ENCODE measurements at places on chromosomes 4 and X.

- DNase-seq: no peak
These were observed 2.2 kb downstream of the FBXO8 start for GRCh38 chr4:174281182-174281737.

DNA sequence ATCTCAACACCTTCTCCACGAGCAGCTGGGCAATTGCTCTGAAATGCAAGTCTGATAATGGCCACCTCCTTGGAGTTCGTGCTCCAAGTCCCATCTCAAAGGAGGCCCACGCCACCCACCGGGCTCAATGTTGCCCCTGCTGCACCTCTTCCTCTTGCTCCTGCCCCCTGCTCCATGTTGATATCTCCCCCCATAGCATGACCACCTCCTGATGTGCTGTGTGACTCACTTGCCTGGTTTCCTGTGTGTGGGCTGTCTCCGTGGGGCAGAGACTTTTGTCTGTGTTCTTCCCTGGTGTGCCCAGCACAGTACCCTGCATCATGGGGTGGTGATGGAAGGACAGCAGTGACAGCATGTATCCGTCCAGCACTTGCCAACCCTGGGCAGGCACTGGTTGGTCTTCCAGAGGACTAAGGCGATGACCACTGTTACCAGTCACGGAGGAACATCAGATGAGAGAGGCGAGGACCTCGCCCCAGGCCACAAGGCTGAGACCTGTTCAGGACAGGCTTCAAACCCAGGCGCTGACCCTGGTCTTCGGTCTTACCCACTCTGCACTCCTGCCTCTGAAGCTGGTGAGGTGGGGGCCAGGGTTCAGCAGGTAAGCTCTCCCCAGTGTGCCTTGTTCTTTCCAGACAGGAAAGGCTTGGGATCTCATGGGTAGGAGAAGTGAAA is 104.6 kb upstream of the LRPAP1 start:
- DNase-seq: no peak

DNA sequence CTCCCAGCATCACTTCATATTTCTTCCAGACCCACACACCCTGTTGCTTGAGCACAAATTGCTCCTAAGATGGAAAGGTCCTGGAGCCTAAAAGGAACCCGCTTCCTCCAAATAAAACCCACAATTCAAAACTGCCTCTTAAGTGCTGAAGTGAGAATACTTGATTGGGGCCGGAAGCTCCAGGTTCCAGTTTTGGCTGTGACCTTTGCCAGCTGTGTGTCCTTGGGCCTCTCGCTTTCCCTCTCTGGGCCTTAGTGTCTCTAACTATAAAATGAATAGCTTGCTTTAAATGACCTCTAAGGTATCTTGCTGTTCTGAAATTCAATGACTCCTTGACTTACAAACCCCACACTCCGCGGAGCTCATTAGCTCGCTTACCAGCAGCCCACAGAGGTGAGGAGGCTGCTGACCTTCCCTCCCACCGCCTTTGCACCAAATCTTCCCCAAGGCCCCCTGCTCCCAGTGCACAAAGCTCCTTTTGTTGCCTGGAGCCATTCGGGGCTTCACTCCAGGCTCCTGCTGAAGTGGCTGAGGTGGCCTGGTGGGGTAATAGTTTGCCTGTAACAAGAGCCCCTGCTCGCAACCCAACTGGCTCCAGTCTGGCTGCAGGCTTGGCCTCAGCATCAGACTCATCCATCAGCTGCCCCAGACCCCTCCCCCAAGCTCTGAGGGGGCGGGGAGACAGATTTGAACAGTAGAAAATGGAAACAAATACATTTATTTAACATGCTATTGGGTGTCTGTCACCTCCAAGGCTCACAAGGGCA is 21.8 kb downstream of the STARD8 start:
- no peak for DNase-seq

DNA sequence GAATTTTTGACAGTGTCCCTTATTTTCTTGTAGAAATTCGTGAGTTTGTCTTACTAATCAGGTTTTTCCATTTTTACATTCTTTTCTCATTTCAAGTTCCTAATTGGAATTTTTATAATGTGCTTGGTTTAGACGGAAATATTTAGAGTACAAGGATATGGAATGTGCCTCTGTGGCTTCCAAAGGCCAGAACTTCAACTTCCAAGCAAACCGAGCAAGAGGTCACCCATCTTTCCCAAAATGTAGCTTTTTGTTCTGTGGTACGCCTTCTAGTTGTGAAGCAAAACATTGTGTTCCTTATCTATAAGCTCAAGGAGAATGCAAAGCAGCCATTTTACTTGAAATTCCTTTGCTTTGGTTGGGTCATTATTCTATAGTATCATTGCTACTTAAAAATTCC is 212.8 kb upstream of the PACRGL start:
- no peak for DNase-seq

DNA sequence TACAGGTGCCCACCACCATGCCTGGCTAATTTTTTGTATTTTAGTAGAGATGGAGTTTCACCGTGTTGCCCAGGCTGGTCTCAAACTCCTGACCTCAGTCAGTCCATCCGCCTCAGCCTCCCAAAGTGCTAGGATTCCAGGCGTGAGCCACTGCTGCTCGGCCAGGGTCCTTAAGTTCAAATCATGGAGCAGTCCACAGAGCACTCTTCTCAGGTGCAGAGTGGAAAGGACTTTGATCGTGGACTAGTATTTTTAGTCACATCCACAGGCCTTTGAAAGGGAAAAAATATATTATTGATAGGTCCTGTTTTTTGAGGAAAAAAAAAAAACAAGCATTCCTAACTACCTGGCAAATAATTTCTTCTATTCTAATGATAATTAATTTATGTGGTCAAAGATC is 31.2 kb downstream of the GAB1 start:
- no peak for DNase-seq

DNA sequence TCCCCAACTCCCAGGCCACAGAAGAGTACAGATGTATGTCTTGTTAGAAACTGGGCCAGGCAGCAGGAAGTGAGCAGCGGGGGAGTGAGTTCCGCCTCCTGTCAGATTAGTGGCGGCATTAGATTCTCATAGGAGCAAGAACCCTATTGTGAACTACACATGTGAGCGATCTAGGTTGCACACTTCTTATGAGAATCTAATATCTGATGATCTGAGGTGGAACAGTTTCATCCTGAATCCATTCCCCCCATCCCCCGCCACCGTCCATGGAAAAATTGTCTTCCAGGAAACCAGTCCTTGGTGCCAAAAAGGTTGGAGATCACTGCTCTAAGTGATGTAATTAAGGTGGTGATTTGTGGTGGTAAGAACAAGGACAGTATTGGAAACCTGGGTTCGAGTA is 24.5 kb upstream of the NEXMIF start:
- DNase-seq: no peak

GRCh38 chr4:119027811-119028210 is 107.8 kb upstream of the MYOZ2 start:
- no peak for DNase-seq

DNA sequence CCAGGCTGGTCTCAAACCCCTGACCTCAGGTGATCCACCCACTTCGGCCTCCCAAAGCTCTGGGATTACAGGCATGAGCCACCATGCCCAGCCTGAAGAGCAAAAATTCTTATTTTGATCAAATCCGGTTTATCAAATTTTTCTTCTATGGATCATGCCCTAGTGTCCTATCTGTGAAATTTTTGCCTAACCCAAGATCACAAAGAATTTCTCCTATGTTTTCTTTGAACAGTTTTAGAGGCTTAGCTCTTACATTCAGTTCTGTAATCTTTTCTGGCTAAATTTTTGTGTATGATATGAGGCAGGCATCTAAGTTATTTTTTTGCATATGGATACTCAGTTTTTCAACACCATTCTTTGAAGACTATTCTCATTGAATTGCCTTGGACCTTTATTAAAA is 27.4 kb downstream of the EDNRA start:
- no peak for DNase-seq

- DNase-seq: no peak
These were observed 2.5 kb upstream of the PPP2R2C start for GRCh38 chr4:6474705-6475457.

GRCh38 chr4:48974979-48975640 is 11.0 kb upstream of the CWH43 start:
- DNase-seq: no peak

GRCh38 chr4:77989968-77990367 is 67.2 kb upstream of the FRAS1 start:
- DNase-seq: no peak

- DNase-seq: peak; percentile 5
These were observed 8.2 kb upstream of the ZRSR2 start for GRCh38 chrX:15781961-15782699.

- DNase-seq: no peak
These were observed 309.5 kb downstream of the TMA16 start for GRCh38 chr4:163804001-163804400.

- DNase-seq: no peak
These were observed 41.5 kb downstream of the F11 start for GRCh38 chr4:186307497-186307896.

DNA sequence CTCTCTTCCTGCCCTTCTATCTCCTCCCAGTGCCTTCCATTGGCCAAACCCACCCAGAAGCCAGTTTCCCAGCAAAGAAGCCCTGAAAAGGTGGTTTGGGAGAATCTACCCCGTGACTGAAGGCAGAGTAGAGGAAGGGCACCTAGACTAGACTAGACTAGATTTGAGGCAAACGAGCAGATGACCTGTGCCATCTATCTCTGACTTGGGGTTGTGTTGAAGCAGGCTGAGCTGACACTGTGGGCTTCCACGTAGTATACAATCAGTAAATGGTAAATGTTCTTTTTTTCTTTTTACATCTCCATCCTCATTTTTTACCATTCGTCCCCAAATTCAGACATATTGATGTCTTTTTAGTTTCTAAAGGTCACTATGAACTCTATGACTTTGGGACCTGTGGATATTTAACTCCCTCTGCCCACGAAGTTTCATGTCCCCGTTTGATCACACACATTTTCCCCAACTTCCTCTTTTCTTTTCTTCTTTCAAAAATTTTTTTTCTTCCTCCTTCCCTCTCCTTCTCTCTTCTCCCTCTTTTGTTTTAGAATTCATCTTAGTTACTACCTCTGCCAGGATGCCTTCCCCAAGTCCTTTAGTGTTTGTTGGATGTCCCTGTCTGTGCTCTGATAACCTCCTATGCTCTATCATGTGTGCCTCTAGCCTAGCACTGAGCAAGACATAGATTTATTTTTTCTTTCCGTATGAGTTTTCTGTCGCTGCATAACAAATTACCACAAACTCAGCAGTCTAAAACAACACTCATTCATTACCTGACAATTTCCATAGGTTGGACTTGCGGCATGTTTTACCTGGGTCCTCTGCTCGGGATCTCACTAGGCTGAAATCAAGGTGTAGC is 6.2 kb upstream of the AFF1 start:
- no peak for DNase-seq

DNA sequence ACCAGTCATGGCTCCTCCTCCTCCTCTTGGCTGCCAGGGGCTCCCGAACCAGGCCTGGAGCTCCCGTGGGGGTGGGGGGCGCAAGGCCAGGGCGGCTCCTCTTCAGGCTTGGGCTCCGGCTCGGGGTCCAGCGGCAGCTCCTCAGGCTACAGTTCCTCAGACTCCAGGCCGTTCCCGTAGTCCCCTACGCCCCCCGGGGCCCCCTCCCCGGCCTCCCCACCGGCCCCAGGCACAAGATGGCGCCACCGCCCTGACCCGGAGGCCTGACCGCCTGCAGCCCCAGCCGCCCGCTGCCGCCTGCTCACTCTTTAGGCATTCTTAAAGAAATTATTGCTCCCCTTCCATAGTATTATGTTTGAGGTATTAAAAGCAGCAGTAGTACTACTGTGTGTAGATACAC is 54.5 kb downstream of the TAF1 start:
- no peak for DNase-seq

- DNase-seq: no peak
These were observed 151.1 kb downstream of the CDS1 start for GRCh38 chr4:84734037-84734436.

- no peak for DNase-seq
These were observed 169.3 kb upstream of the FRMPD4 start for GRCh38 chrX:11968991-11969390.

DNA sequence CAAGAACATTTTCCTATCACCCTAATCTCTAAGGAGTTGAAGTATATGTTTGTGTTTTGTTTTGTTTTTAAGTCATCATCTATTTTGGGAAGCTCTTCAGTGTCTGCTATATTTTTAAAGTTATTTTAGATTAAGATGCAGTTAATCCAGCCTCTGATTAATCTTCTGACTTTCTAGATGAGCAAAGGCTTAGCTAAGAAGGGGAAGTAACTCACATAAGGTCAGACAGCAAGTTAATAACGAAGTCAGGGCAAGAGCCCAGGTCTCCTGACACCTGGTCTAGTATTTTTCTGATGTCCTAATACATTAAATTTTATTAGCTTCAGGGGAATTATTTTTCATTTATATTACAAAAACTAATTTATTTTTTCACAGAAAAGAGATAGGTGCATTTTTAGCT is 168.5 kb downstream of the SOWAHB start:
- DNase-seq: no peak

DNA sequence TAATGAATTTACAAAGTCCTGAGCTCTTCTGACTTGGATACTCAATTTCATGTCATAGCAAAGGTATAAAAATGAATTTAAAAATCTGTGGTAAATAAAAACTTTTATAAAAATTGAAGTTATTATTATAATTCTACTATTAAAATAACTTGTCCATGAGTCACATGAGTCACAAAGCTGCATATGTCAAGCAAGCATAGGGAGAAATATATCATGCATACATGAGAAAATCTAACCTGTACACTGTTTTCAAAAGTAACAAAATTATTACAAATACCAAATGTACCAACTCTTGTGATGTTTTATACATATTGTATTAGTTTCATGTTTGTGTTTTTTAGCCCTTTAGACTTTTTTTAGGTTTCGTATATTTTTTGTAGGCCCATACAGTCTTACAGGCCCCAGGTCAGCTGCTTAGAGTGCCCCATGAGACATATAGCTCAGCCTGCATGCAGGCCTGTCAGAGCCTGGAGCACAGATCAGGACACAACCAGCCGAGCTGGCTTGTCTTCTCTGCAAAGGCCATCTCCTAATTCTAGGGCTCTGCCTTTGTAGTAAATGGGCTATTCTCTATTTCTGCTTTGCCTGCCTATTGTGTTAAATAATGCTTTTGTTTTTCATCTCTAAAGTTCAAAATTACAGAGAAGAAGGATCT is 818.7 kb upstream of the TENM3 start:
- no peak for DNase-seq

DNA sequence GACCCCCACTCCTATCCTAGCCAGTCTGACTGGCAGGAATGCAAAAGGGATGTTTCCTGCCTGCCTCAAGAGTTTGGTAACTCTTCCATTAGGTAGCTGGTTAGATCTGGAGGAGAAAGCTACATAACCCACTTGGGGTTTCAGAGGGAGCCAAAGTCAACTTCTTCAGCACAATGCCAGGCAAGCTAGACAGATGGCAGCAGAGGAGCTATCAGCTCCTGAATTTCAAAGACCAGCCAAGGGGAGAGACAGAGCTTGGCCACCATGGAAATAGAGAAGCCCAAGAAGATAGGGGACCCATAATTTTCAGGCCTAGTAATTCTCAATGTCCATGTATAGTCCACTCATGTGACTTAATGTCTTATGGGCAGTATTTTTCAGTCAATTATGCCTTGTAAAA is 56.4 kb downstream of the PGRMC1 start:
- no peak for DNase-seq

GRCh38 chr4:70564033-70564432 is 28.0 kb upstream of the AMBN start:
- DNase-seq: no peak

Data from stimulated activated CD4-positive, alpha-beta T cell treated with anti-CD3 and anti-CD28 coated beads, TNF-alpha, amount 100 ng/mL, for 24 hours (primary cell).